Panc1 (cell line): ENCODE measurements at places on chromosomes 6 and 20. TPM values are rescaled to one million over a fixed set of nuclear protein-coding genes. Genes with fewer than 3 reads are reported as not detected.

- H3K36me3 ChIP-seq, result no peaks in the 10 kb centered on the region; the same call in 1 of the 2 replicates
- H3K27me3 ChIP-seq, result no peaks in the 10 kb centered on the region
- H3K27ac ChIP-seq, result no peak within 1 kb of the TSS
- no peak within 1 kb of the TSS for H3K4me3 ChIP-seq
- H3K4me1 ChIP-seq, result peaks cover 34% of the 10 kb centered on the region
- DNase-seq, result no peak
These were observed at the start of gene APOM for GRCh38 chr6:31655349-31656237. Gene APOM (plus strand): TSS chr6:31655894. CDS start chr6:31655967, 73 bp downstream.

The SLC35D3 gene
- total RNA-seq, result not detected

The CPNE5 gene
- 0.44 TPM for total RNA-seq

The TFAP2A gene
- total RNA-seq, result 83.9 TPM

DNA sequence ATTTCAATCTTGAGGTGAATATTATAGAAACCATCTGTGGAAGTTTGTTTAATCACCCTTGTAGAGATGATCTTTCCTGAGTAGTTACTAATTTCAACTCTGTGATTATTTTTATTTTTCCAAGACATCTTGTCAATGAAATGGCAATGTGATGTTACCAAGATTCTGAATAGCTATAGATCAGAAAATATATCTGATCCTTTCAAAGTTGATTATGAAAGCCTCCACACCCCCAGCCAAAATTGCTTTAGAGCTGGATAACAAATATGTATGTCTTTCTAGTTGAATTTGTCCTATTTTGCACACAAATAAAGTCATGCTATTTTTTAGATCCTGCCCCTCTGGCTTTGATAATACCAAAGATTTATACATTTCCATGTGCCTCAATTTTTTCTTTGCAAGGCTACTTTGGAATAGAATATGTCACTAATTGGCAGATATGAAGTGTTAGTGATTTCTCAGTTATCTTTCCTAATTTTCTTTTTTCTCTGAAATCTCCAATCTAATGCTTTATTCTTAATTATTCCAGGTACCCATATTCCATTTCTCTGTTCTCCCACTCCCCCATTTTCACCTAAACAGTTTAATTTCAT lies 5.0 kb downstream of the SIM1 start:
- peaks cover 6% of the 10 kb centered on the region for H3K4me1 ChIP-seq
- no peak overlapping the region for H3K4me3 ChIP-seq
- DNase-seq, result no peak
- no peak overlapping the region for H3K27ac ChIP-seq
- peaks cover 7% of the 10 kb centered on the region; the same call in 1 of the 2 replicates for H3K27me3 ChIP-seq

DNA sequence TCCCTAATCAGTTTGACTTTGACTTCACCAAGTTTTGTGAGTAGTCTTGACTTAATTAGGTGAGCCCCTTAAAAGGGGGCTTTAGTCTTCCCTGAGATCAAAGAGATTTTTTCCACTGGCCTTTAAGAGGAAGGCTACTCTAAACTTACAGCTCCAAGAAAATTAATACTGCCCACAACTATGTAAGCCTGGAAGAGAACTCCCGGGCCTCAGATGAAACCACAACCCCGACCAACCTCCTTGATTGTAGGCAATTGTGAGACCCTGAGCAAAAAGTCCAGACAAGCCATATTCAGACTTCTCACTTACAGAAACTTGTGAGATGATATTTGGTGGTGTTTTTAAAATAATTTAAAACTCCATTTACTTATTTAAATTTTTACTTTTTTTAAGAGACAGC lies 18.1 kb downstream of the SNX3 start:
- no peak overlapping the region for H3K4me3 ChIP-seq
- no peaks in the 10 kb centered on the region for H3K27me3 ChIP-seq
- DNase-seq, result no peak

- no peak for DNase-seq
- H3K27ac ChIP-seq, result peak overlapping the region; percentile 98
- peaks cover 27% of the 10 kb centered on the region for H3K4me1 ChIP-seq
- no peaks in the 10 kb centered on the region for H3K27me3 ChIP-seq
These were observed 1.1 kb downstream of the PERP start for GRCh38 chr6:138105880-138106664.

- no peak overlapping the region for H3K4me3 ChIP-seq
- no peak for DNase-seq
- H3K27ac ChIP-seq, result no peak overlapping the region
- H3K36me3 ChIP-seq, result no peaks in the 10 kb centered on the region
- H3K27me3 ChIP-seq, result no peaks in the 10 kb centered on the region
These were observed 63.9 kb upstream of the PDE10A start for GRCh38 chr6:165726965-165727381.

DNA sequence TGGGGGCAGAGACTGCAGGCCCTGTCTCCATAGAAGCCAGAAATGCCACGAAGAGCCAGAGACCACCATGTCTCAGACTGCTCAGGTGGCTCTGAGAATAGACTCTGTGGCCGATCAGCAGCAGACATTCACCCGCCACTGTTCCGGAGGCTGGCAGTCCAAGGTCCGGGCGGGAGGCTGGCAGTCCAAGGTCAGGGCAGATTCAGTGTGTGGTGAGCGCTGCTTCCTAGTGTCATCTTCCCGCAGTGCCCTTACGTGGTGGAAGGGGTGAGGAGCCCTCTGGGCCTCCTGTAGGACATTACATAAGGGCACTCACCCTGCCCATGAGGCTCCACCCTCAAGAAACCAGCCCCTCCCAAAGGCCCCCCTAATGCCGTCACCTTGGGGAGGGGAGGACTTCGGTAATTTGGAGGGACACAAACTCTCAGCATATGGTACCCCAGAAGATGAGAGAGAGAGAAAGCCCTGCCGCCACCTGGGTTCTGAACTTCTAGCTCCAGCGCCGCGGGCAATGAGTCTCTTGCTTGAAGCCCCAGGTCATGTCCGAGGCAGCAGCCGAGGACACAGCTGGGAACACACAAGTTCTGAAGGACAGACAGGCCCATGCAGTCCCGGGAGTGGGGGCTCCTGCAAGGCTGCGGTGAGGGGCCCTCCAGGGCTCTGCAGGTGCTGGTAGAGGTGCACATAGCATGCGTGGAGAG lies 36.4 kb downstream of the DACT2 start:
- no peak for DNase-seq
- H3K4me1 ChIP-seq, result no peaks in the 10 kb centered on the region
- H3K27me3 ChIP-seq, result peaks cover 3% of the 10 kb centered on the region
- H3K4me3 ChIP-seq, result no peak overlapping the region

DNA sequence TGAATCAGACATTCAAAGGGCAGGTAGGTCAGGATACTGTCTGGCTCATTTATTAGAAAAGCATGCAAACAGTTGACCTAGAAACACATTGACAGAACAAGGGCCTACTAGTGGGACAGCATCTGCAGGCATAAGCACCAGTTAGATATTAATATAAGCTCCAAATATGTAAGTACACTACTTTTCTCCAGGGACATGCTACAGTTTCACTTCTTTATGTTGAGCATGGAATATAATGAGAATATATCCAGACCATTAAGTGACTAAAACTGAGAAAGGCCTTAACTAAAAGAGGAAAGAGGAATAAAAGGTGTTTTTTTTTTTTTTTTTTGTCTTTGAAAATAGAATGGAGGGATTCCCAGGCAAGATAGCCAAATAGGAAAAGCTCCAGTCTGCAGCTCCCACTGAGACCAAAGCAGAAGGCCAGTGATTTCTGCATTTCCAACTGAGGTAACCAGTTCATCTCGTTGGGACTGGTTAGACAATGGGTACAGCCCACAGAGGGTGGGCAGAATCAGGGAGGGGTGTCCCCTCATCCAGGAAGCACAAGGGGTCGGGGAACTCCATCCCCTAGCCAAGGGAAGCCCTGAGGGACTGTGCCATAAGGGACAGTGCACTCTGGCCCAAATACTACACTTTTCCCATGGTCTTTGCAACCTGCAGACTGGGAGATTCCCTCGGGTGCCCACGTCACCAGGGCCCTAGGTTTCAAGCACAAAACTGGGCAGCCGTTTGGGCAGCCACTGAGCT lies 251.6 kb downstream of the PHF3 start:
- no peak overlapping the region for H3K27ac ChIP-seq
- no peak for DNase-seq
- no peaks in the 10 kb centered on the region for H3K27me3 ChIP-seq
- H3K4me3 ChIP-seq, result no peak overlapping the region

The LRRN4 gene
- total RNA-seq, result 0.57 TPM

- no peak overlapping the region for H3K4me3 ChIP-seq
- DNase-seq, result no peak
- no peaks in the 10 kb centered on the region for H3K36me3 ChIP-seq
- no peak overlapping the region for H3K27ac ChIP-seq
- H3K4me1 ChIP-seq, result no peaks in the 10 kb centered on the region
- no peaks in the 10 kb centered on the region for H3K27me3 ChIP-seq
These were observed 165.1 kb downstream of the RALGAPA2 start for GRCh38 chr20:20547221-20547875.

GRCh38 chr6:169723200-169723909 lies 945 bp downstream of the PHF10 start:
- H3K36me3 ChIP-seq, result no peaks in the 10 kb centered on the region
- peaks cover 36% of the 10 kb centered on the region for H3K4me1 ChIP-seq
- DNase-seq, result no peak
- peak overlapping the region; percentile 76 for H3K4me3 ChIP-seq
- no peaks in the 10 kb centered on the region for H3K27me3 ChIP-seq
- H3K27ac ChIP-seq, result peak overlapping the region; percentile 90

The GNAS gene
- 756 TPM for total RNA-seq

DNA sequence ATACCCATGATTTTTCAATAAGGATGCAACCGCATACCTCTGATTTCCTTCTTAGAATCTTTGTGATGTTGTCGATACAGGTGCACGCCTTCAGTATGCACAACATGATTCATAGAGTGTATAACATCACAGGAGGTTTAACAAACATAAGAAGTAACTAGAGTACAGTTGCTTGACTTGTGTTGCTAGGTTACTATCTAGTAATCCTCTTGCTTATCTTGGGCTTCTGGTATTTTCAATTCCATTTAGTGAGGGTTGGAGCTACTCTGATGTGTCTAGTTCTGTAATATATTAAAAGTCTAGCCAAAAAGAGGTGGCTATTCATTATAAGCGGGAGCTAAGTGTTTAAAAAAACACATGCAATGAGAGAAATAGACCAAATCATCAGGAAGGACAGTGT lies 85.5 kb upstream of the TENT5A start:
- no peaks in the 10 kb centered on the region for H3K36me3 ChIP-seq
- no peaks in the 10 kb centered on the region for H3K4me1 ChIP-seq
- H3K27me3 ChIP-seq, result no peaks in the 10 kb centered on the region
- no peak for DNase-seq
- H3K27ac ChIP-seq, result no peak overlapping the region

GRCh38 chr20:47857569-47858464 lies 72.5 kb upstream of the SULF2 start:
- DNase-seq, result no peak
- no peak overlapping the region for H3K4me3 ChIP-seq
- no peaks in the 10 kb centered on the region for H3K4me1 ChIP-seq
- H3K36me3 ChIP-seq, result no peaks in the 10 kb centered on the region
- no peaks in the 10 kb centered on the region; the same call in 1 of the 2 replicates for H3K27me3 ChIP-seq

- DNase-seq, result no peak
- H3K27ac ChIP-seq, result no peak overlapping the region
- H3K36me3 ChIP-seq, result no peaks in the 10 kb centered on the region
- H3K4me3 ChIP-seq, result no peak overlapping the region
These were observed 4.2 kb upstream of the NCR3 start for GRCh38 chr6:31597006-31597405.

The TENT5A gene
- 1.7 TPM for total RNA-seq

DNA sequence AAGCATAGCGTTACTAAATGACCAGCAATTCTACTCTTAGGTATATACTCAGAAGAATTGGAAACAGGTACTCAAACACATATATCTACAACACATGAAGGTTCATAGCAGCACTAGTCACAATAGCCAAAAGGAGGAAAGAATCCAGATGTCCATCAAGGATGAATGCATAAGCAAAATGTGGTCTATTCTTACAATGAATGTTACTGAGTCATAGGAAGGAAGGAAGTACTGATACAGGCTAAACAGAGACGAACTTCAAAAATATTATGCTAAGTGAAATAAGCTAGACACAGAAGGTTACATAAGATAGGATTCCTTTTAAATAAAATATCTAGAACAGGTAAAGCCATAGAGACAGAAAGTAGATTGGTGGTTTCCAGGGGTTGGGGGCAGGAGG lies 93.5 kb downstream of the MAP3K7 start:
- no peaks in the 10 kb centered on the region for H3K4me1 ChIP-seq
- DNase-seq, result no peak
- H3K27ac ChIP-seq, result no peak overlapping the region
- H3K27me3 ChIP-seq, result no peaks in the 10 kb centered on the region

The DDX43 gene
- 24.9 TPM for total RNA-seq
